Left renal cortex interstitium (tissue), 4 donors: ENCODE measurements at places on chromosomes 1 and 21. TPM values are rescaled to one million over a fixed set of nuclear protein-coding genes. Genes with fewer than 3 reads are reported as not detected.

DNA sequence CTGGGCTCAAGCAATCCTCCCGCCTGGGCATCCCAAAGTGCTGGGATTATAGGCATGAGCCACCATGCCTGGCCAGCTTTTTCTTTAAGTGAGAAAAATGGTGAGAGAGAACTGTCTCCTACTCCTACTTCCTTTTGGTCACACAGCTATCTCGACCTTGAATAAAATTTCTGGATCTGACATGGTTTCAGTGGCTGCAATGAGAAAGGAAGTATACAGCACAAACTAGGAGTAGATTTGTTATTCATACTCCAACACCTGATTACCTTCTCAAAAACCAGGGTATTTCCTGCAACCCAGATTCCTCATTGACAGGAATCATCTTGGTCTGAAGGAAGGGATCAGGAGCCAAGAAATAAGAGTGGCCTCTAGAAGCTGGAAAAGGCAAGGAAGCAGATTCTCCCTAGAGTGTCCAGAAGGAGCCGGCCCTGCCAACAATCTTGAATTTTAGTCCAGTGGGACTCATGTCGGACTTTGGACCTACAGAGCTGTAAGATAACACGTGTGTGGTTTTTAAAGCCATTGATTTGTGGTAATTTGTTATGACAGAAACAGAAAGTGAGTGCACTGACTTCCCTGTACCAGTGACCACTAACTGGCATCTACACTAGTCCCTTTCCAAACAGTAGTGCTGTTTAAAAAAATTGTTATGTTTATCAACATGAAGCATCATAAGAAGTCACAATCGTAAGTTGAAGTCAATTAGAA, 516.6 kb downstream of the SMYD3 start:
- DNase-seq: no peak

GRCh38 chr1:74908797-74909196, 175.8 kb downstream of the TYW3 start:
- DNase-seq: no peak

Gene ASAP3
- 42.1 TPM for polyA plus RNA-seq

Gene CDC20
- 41.5 TPM for polyA plus RNA-seq
